GM23248 (cell line): ENCODE measurements at places on chromosomes 11 and 22.
A peak's percentile ranks its signal among the peaks of the same experiment; 100 is the strongest.

DNA sequence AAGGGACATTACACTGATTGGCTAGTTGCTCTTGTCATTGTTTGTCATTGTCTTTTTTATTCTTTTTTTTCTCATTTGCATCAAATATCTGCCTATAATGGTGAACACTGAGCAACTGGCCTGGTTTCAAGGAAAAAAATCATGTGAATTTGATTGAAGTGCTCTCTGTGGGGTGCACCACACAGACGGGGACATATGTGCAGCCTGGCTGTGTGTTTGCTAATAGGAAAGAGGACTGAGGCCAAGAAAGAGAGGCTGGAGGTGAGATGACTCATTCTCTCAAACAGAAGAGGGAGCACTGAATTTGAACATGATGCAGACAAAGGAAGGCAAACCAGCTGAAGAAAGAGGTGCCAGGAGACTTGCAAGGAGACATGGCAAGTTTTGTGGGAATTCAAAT is 684.9 kb upstream of the CCDC90B start:
- no peaks in the 10 kb centered on the region for H3K36me3 ChIP-seq
- no peaks in the 10 kb centered on the region for H3K4me1 ChIP-seq
- H3K27me3 ChIP-seq, result no peaks in the 10 kb centered on the region
- peak; percentile 27 for DNase-seq

- 0 out of 2 replicates have a peak, but pooled peaks cover under 1% of the 10 kb centered on the region for H3K4me1 ChIP-seq
- no peak for DNase-seq
- H3K36me3 ChIP-seq, result no peaks in the 10 kb centered on the region
- no peak overlapping the region for H3K4me3 ChIP-seq
These were observed 154.5 kb downstream of the DBX1 start for GRCh38 chr11:20005747-20006146.

DNA sequence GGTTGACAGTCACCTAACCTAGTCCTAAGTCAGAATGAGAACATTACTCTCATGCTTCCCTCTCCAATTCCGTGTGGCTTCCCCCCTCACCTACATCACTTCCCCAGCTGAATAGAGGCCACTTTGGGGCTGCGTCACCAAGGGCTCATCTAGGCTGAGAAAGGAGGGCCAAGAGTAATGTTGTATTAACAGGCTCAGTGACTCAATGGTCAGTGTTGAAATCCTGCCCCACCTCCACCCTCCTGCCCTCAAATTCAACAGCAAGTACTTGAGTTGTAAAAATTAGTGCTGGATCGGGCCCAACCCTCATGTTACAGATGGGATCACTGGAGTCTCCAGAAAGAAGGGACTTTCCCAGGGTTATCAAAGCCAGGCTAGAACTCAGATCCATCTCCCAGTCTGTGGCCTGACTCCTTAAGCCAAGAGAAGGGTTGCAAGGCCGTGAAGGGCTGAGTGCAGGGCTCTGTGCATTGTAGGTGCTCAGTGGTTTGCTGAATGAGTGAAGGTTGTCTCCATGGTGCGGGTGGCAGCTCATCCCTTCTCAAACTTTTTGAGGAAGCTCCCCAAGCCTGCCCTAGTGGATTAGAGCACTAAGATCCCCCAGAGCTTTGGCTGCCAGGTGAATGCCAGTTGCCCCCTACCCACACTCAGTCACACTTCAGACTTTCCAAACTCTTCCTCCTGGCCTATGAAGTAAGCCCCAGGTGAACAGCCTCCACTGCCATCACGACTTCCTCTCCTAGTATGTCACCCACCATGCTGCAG is 3.2 kb downstream of the DGAT2 start:
- no peaks in the 10 kb centered on the region for H3K36me3 ChIP-seq
- H3K4me1 ChIP-seq, result peaks cover 14% of the 10 kb centered on the region
- H3K27ac ChIP-seq, result peak overlapping the region; percentile 56
- no peak overlapping the region for H3K4me3 ChIP-seq
- DNase-seq, result peak; percentile 96
- H3K27me3 ChIP-seq, result no peaks in the 10 kb centered on the region

- H3K4me1 ChIP-seq, result no peaks in the 10 kb centered on the region
- peaks cover 27% of the 10 kb centered on the region; the same call in 1 of the 2 replicates for H3K27me3 ChIP-seq
- no peak overlapping the region for H3K27ac ChIP-seq
- no peak overlapping the region for H3K4me3 ChIP-seq
These were observed 60.0 kb upstream of the HTATIP2 start for GRCh38 chr11:20303391-20303965.

DNA sequence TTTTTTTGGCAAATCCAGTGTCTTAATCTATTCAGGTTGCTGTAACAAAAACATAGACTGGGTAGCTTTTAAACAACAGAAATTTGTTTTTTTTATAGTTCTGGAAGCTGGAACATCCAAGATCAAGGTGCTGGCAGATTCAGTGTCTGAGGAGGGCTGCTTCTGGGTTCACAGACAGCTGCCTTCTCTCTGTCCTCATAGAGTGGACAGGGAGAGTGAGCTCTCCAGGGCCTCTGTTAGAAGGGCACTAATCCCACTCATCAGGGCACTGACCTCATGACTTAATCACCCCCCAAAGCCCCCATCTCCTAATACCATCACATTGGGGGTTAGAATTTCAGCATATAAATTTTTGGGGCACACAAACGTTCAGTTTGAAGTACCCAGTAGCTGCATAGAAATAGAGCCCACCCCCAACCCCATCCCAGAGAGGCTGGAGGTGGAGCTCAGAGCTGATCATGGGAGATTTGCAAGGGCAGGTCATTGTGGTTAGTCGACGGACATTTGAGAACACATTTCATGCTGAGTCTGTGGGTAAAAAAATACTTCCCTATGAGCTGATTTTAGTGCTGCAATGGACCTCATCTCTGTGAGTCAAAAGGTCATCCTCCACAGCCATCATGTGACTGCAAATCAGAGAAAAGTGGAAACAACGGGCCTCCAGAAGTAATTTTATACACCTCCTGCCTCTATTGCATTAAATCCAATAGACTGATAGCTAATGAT is 203.1 kb upstream of the CADM1 start:
- no peak overlapping the region for H3K27ac ChIP-seq
- no peaks in the 10 kb centered on the region for H3K36me3 ChIP-seq
- no peaks in the 10 kb centered on the region for H3K4me1 ChIP-seq
- H3K27me3 ChIP-seq, result no peaks in the 10 kb centered on the region
- H3K4me3 ChIP-seq, result no peak overlapping the region

- 0 out of 2 replicates have a peak, but pooled peaks cover 10% of the 10 kb centered on the region for H3K36me3 ChIP-seq
- peak; percentile 40 for DNase-seq
- no peaks in the 10 kb centered on the region for H3K27me3 ChIP-seq
- peak overlapping the region; percentile 83 for H3K4me3 ChIP-seq
These were observed 745 bp downstream of the C22orf39 start for GRCh38 chr22:19446603-19447329.

DNA sequence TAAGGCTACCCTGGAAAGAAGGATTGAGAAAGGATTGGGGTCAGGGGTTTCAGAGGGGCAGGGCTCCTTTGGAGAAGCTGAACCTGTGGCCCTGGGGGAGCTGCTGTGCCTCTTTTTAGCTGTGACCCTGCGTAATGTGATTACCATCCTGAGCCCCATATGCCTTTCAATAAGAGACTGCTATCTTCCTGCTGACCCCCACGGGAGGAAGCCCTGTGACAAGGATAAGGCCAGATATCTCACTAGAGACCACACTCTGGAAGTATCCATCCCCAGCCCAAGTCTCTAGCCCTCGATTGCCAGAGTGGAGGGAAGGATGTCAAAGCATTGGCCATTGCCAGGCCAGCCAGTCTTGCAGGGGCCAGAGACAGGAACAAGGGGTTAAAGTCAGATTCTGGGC is 4.8 kb upstream of the SLC39A13 start:
- no peak overlapping the region for H3K4me3 ChIP-seq
- H3K27ac ChIP-seq, result no peak overlapping the region
- H3K27me3 ChIP-seq, result no peaks in the 10 kb centered on the region
- no peaks in the 10 kb centered on the region for H3K36me3 ChIP-seq
- H3K4me1 ChIP-seq, result peaks cover 10% of the 10 kb centered on the region
- no peak for DNase-seq

- H3K36me3 ChIP-seq, result peaks cover 20% of the 10 kb centered on the region
- peaks cover 14% of the 10 kb centered on the region for H3K4me1 ChIP-seq
- no peaks in the 10 kb centered on the region for H3K27me3 ChIP-seq
- peak overlapping the region; percentile 93 for H3K27ac ChIP-seq
These were observed 1.6 kb downstream of the BRD1 start for GRCh38 chr22:49825944-49826602.

- no peaks in the 10 kb centered on the region for H3K27me3 ChIP-seq
- no peak for DNase-seq
- H3K4me1 ChIP-seq, result no peaks in the 10 kb centered on the region
- H3K36me3 ChIP-seq, result peaks cover 18% of the 10 kb centered on the region; the same call in 1 of the 2 replicates
- no peak overlapping the region for H3K4me3 ChIP-seq
These were observed 12.8 kb upstream of the TESMIN start for GRCh38 chr11:68763926-68764657.

- H3K4me1 ChIP-seq, result no peaks in the 10 kb centered on the region
- no peaks in the 10 kb centered on the region for H3K27me3 ChIP-seq
- H3K4me3 ChIP-seq, result no peak overlapping the region
- DNase-seq, result no peak
- no peaks in the 10 kb centered on the region for H3K36me3 ChIP-seq
These were observed 558.1 kb downstream of the INSC start for GRCh38 chr11:15672825-15673224.

DNA sequence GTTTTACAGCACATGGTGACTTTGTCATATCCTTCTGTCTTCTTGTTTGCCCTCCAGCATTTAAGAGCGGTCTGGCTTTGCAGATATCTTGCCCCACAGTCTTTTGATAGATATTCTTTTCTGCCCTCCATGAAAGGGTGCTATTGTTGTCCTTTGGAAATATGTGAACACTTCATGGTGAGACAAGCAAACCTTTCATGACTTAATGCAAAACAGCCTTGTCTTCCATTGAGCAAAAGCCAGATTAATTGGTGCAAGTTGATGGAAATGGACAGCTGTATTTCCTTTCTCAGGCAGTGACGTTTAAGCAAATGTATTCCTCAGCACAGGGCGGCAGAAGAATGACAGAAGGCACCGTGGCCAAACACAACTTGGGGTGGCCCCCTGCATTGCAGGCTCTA is 4.4 kb downstream of the DCPS start:
- H3K36me3 ChIP-seq, result no peaks in the 10 kb centered on the region
- no peaks in the 10 kb centered on the region for H3K27me3 ChIP-seq
- no peak for DNase-seq
- peaks cover 6% of the 10 kb centered on the region for H3K4me1 ChIP-seq

- no peak overlapping the region for H3K4me3 ChIP-seq
- peak; percentile 91 for DNase-seq
- H3K27ac ChIP-seq, result peak overlapping the region; percentile 76
These were observed 13.8 kb downstream of the FLI1 start for GRCh38 chr11:128707681-128708080.

GRCh38 chr11:69155302-69156234 is at the start of gene SMIM38:
SMIM38 (plus strand) TSS chr11:69155935; CDS start chr11:69157847, 1,912 bp downstream.
- no peak within 1 kb of the TSS for H3K27ac ChIP-seq
- H3K4me3 ChIP-seq, result no peak within 1 kb of the TSS
- no peaks in the 10 kb centered on the region for H3K36me3 ChIP-seq
- no peak for DNase-seq
- peaks cover 5% of the 10 kb centered on the region; the same call in 1 of the 2 replicates for H3K4me1 ChIP-seq

GRCh38 chr22:20867179-20868024 is 8.6 kb downstream of the SNAP29 start:
- peak; percentile 33 for DNase-seq
- H3K4me1 ChIP-seq, result 0 out of 2 replicates have a peak, but pooled peaks cover 7% of the 10 kb centered on the region
- no peaks in the 10 kb centered on the region for H3K27me3 ChIP-seq
- no peak overlapping the region for H3K4me3 ChIP-seq
- no peak overlapping the region for H3K27ac ChIP-seq

- H3K4me1 ChIP-seq, result no peaks in the 10 kb centered on the region
- DNase-seq, result peak; percentile 87
- no peak overlapping the region for H3K27ac ChIP-seq
- H3K36me3 ChIP-seq, result no peaks in the 10 kb centered on the region
These were observed 12.5 kb upstream of the MRPL16 start for GRCh38 chr11:59822989-59823566.

DNA sequence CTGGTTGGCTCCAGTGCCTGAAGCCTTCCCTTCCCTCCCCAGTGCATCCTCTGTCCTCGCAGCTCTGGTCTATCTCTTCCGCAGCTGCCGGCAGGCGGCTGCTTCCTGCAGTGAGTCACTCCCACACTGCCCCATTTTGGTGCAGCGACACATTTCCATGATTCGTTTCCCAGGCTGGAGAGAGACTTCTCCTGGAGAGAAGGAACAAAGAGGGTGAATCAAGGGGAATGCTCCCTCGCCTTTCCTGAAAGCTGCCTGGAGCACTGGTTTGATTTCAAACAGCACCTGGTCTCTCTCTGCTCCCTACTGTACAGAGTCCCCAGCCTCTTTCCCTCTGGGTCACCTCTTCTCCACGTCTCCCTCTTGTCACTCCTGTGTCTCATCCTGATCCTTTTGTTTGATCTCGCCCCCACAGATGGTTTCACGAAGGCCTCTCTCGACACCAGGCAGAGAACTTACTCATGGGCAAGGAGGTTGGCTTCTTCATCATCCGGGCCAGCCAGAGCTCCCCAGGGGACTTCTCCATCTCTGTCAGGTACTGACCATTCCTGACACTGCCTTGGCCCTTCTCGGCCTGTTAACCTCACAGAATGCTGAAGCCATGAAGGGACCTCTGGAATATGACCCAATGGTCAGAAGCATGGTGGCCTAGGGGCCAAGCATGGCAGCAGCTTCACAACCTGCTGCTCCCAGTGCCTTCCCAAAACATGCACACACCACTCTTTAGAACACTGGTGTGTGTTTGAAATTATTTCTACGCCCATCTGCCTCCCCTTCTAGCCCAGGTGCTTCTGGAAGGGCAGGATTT is at the start of gene TMA7B:
Gene TMA7B, plus strand, starts transcription at position 758 of the 808 bp plus-strand sequence. CDS start 3,978 bp downstream, outside the sequence.
- peaks cover 20% of the 10 kb centered on the region for H3K4me1 ChIP-seq
- H3K4me3 ChIP-seq, result peak within 1 kb of the TSS; percentile 37
- H3K27me3 ChIP-seq, result no peaks in the 10 kb centered on the region
- no peaks in the 10 kb centered on the region for H3K36me3 ChIP-seq
- DNase-seq, result peak; percentile 78

- no peaks in the 10 kb centered on the region for H3K36me3 ChIP-seq
- no peak overlapping the region for H3K27ac ChIP-seq
- no peaks in the 10 kb centered on the region for H3K27me3 ChIP-seq
- peaks cover 5% of the 10 kb centered on the region; the same call in 1 of the 2 replicates for H3K4me1 ChIP-seq
- DNase-seq, result no peak
- no peak overlapping the region for H3K4me3 ChIP-seq
These were observed 2.5 kb upstream of the DENND5A start for GRCh38 chr11:9267680-9268079.
